Smooth muscle cell of bladder (primary cell): ENCODE measurements at places on chromosomes 2 and 18. TPM values are rescaled to one million over a fixed set of nuclear protein-coding genes. Genes with fewer than 3 reads are reported as not detected.

SLC4A5 gene
- total RNA-seq = under 0.01 and 0.14 TPM in 2 replicates

ADCYAP1 gene
- total RNA-seq = not detected in 2 replicates

RBBP8 gene
- total RNA-seq = 16.4 and 17.5 TPM in 2 replicates

C2orf15 gene
- 0.09 TPM in 1 of 2 replicates, not detected in the other for total RNA-seq

APOB gene
- total RNA-seq = under 0.01 TPM in 2 replicates

CCDC148 gene
- 0.28 and 0.46 TPM in 2 replicates for total RNA-seq

CTNNA2 gene
- not detected in 2 replicates for total RNA-seq

MC5R gene
- not detected in 2 replicates for total RNA-seq

TXNDC2 gene
- under 0.01 TPM in 2 replicates for total RNA-seq

APCDD1 gene
- total RNA-seq = 0.09 and 1.1 TPM in 2 replicates

C2orf66 gene
- not detected in 2 replicates for total RNA-seq

CFC1 gene
- not detected in 2 replicates for total RNA-seq

RBKS gene
- 1.6 and 2.4 TPM in 2 replicates for total RNA-seq

TUBA3E gene
- total RNA-seq = not detected in 2 replicates

DNER gene
- 0.43 and 0.83 TPM in 2 replicates for total RNA-seq

KCNG3 gene
- total RNA-seq = under 0.01 TPM in 1 of 2 replicates, not detected in the other

LHCGR gene
- total RNA-seq = not detected in 2 replicates

STAT4 gene
- total RNA-seq = 1.4 and 2.0 TPM in 2 replicates

ANKRD12 gene
- total RNA-seq = 24.9 and 48.5 TPM in 2 replicates

PIEZO2 gene
- total RNA-seq = 86.7 and 97.7 TPM in 2 replicates

NDUFV2 gene
- total RNA-seq = 102 and 150 TPM in 2 replicates

ACTR2 gene
- 59.6 and 83.9 TPM in 2 replicates for total RNA-seq

MAIP1 gene
- 17.9 and 18.7 TPM in 2 replicates for total RNA-seq

GPC1 gene
- 52.1 and 57.9 TPM in 2 replicates for total RNA-seq

RAPH1 gene
- total RNA-seq = 12.1 and 22.6 TPM in 2 replicates
